ENCODE measurements at places on chromosomes 16 and 17.
A peak's percentile ranks its signal among the peaks of the same experiment; 100 is the strongest.

DNA sequence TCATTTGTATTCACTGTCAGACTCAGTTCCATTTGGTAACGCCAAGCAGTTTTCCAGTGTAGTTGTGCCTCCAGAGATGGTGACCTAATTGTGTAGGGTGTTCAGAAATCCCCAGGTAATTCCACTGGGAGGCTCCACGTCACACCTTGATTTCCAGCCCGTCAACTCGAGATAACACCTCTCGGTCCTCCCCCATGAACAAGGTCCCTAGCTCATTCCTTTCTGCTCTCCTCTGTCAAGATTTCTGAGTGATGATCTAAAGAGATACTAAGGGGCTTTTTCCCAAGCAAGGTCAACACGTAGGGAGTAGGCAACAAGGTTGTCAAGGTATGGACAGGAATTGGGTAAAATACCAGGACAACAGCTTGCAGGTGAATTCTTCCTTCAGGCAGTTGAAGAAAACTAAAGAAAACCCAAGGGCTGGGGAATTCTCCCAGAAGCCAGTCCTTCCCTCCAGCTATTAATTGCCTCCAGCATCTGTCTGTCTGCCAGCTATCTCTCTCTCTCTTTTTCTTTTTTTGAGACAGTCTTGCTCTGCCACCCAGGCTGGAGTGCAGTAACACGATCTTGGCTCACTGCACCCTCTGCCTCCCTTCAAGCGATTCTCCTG lies 31.4 kb downstream of the GPRC5B start:
- no peak for DNase-seq

DNA sequence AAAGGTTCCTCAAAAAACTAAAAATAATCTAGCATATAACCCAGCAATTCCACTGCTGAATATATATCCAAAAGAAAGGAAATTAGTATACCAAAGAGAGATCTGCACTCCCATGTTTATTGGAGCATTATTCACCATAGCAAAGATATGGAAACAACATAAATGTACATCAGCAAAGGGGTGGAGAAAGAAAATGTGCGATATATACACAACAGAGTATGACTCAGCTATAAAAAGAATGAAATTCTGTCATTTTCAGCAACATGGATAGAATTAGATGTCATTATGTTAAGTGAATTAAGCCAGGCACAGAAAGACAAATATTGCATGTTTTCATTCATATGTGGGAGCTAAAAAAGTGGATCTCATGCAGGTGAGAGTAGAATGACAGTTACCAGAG lies 279.6 kb upstream of the AXIN2 start:
- no peak for DNase-seq

DNA sequence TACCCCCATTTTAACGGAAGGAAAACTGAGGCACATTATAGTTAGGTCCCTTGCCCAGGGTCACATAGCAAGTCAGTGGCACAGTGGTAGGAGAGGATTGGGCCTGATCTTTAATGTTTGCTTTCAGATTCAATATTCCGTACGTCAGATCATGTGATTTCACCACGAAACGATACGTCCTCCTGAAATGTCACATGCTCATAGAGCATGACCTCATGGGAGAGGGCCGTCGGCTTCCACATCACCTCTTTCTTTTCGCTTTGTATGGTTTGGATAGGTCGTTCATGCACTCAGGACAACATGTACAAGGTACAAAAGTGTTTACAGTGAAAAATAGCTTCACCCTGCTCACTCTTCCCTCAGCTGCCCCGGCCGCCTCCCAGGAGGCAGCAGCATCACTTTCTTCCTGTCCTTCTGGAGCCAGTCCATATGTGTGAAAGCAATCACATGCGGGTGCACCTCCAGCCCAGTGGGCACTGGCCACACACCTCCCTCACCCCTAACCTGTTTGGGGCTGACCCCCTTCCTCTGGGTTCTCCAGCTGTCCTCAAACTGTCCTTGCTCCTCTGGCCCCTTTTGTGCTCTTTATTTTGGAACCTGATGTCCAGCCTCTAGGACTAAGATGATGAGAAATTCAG lies 199.9 kb downstream of the FOXL1 start:
- no peak for DNase-seq

GRCh38 chr16:5062790-5063765 lies 2.7 kb downstream of the C16orf89 start:
- DNase-seq = no peak

DNA sequence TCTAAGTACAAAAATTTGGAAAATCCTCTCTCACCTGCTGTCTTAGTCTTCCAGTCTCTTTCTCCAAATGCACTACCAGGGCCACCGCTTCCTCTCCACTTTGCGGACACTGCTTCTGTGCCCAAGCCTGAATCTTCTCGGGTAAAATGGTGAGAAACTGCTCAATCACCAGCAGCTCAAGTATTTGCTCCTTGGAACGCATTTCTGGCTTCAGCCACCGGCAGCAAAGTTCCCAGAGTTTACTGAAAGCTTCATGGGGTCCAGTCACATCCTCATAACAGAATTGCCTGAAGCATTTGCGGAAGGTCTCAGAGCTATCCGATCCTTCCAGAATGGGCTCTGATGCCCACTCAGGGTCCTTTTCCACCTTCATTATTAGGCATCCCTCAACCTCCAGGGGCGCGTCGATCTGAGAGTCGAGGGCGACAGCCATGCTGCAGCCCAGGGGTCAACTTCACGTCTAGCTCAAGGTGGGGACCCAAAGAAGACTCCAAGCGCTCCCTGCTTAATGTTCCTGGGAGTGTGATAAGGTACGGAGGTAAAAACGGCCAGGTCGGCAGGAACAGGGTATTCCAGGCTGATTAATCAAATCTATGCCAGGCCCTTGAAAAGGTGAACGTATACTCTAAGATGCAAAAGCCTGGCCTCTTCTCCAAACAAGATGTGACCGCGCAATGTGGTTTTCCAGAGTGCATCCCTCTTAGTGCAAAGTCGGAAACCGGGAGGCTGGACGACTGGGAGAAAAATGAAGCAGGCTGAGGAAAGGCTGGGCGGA lies 763 bp downstream of the ZKSCAN2 start:
- DNase-seq = peak; percentile 18

DNA sequence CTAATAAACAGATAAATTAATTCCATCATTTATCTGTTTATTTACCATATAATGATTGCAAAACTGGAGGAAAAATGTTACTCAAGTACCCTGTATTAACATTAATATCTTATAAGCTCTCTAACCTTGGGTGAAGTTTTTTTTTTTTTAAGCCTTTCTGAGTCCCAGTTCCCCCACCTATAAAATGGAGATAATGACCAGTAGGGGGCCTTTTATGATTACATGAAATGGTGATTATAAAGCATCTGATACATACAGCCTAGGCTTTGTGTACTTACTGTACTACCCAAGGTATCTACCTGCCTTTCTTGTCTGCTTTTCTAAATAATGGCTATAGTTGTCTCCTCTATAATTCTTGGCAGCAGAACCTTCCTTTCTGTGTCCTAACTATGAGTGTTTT lies 22.6 kb downstream of the LRRC36 start:
- no peak for DNase-seq

DNA sequence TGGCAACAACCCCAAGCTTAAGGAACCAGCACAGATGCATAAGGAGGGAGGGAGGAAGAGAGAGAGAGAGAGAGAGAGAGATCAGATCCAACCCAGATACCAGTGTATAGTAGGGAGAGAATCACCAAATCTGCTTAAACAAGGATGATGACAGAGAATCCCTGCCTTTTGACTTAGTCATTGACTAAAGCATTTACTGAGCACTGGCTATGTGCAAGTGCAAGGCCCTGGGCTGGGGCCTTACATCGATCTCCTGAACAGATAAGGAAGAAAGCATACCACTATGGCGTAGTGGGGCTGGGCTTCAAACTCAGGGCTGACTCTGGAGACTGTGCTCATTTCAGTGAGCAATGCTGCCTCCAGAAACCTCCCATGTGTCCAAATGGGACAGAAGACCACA lies 15.8 kb downstream of the TSNAXIP1 start:
- no peak for DNase-seq

DNA sequence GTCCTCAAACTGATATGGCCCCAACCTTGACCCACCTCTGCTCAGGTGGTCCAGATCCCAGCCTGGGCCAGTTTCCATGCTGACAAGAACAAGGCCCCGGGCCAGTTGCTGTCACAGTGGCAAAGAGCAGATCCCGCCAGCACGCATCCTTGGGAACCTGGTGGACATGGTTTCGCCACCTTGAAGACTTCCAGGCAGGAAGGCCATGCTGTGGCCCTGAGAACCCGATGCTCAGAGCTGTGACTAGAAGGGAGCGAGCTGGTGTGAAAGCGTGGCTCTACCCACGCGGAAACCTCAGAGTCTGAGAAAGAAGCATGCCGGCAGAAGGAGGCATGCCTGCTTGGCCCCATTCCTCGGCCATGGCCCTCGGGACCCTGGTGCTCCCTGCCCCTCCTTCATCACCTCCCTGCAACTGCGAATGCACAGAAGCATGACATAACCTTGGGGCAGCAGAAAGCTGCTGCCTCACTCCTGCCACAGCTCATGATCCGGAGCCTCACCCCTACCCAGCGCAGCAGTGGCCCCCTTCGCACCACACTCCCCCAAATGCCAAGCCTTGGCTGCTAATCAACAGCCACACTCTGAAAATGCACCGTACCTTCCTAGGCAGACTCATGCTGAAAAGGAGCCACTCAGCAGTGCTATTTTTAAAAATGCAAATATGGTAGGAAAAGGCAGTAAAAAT lies 33.2 kb downstream of the UBE2O start:
- no peak for DNase-seq

- DNase-seq = no peak
Observed at GRCh38 chr16:88340755-88341150, 42.0 kb upstream of the ZNF469 start.

DNA sequence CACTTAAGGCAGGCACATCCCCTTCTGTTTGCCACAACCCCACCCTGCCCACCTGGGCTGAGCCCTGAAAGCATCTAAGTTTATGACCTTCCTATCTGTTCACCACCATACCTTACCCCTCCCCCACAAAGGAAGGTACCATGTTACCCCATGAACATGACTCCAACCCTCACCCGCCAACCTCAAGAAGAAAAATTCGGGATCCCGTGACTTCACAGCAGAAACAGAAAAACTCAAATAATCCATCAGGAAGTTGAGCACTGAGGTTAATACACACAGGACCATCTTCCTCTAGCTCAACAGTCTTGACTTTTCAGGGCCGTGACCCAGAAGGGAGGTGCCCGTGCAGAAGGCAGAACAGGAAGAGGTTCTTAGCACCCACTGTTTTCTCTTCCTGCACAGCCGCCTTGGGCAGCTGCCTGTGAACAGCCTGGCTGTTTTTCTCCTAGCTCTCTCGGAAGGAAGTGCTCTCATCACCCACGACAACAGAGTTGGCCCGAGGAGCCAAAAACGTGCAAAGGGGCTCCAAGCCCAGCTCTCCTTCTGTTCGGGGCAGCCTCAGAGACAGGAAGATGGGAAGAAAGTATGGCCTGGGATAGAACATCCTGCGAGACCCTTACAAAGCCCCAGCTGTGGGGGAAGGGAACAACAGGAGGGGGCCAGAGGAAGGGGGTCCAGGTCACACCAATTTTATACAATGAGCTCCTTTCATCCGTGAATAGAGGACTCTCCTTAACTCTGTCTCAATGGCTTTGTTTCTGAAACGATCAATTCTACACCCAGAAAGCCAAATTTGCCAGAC lies 101.1 kb downstream of the XYLT1 start:
- DNase-seq = peak; percentile 72

- DNase-seq = peak; percentile 44
Observed at GRCh38 chr17:35089586-35090296, 26.2 kb upstream of the RFFL start.

GRCh38 chr17:78580277-78580804 lies 3.1 kb upstream of the DNAH17 start:
- DNase-seq = no peak

GRCh38 chr17:60106340-60107059 lies 27.8 kb upstream of the HEATR6 start:
- no peak for DNase-seq

- DNase-seq = no peak
Observed at GRCh38 chr16:86818671-86819532, 240.6 kb downstream of the FOXL1 start.

DNA sequence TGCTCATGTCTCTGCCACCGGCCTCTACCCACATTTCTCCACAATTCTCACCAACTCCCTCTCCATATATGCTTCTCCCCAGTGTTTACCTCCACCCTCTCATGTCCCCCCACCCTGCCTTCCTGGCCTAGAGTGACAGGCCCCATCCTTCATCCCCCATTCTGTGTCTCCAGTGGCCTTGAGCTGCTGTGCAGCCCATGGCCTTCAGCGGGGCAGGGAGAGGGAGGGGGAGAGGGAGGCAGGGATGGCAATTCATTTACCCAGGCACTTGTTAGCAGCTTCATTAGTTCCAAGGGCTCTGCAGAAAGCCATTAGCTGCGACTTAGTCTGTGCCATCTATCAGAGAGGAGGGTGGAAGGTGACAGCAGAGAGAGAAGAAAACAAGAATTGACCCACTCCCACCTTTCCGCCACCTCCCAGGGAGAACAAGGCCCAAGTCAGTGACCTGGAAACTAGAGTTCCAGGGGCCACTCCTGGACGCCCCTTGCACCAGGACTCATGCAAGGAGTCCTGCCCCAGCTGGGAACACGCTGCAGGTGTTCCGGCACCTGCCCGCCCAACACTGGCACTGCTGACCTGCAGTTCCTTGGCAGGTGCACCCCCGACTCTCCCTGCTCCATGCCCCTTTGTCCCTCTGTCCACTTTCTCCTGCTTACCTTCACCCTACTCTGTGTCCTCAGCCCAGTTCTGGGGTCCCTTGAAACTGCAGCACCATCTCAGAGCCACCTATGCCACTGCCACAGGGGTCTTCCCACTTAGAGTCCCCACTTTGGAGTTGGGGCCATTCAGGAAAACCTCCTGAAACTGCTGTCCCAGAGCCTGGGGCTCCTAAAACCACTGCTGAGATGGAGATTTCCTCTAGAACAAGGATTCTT lies 23.5 kb upstream of the PYY start:
- no peak for DNase-seq

GRCh38 chr17:39615434-39615833 lies 7.7 kb upstream of the NEUROD2 start:
- DNase-seq = no peak

DNA sequence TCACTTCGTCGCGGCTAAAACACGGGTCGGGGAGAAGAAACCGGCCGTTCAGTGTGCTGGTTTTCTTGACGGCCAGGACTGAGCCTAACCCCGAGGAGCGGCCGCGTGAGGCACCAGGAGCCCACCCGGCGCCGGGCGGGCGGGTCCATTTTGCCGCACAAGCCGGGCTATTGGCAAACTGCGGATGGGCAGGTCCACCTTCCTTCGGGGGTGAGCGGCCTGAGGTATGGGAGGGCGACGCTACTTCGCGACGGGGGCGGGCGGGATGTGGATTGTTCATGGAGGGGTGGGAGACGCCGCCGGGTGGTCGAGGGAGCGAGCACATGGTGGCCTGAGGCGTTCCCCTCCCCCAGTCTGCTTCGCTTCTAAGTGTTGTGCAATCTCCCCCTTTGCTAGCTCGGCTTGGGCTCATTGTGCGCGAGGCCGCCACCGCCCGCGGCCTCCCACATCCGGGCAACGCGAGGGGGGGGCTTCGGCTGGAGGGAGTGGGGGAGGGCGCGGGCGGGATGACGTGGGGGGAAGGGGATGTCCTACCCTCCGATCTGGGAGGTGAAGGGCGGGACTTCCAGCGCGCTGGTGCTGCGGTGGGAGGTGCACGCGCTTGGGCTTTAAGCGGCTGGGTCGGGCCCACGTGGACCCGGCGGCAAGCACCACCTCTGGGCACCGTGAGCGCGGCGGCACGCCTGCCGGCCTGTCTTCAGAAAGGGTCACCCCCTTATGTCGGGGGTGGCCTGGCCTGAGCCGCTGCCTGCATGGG lies 5.9 kb upstream of the CD68 start:
- peak; percentile 92 for DNase-seq

- no peak for DNase-seq
Observed at GRCh38 chr17:79922116-79922601, 82.9 kb upstream of the CBX4 start.
